ENCODE measurements at places on chromosomes 11 and 22.
A peak's percentile ranks its signal among the peaks of the same experiment; 100 is the strongest.

DNA sequence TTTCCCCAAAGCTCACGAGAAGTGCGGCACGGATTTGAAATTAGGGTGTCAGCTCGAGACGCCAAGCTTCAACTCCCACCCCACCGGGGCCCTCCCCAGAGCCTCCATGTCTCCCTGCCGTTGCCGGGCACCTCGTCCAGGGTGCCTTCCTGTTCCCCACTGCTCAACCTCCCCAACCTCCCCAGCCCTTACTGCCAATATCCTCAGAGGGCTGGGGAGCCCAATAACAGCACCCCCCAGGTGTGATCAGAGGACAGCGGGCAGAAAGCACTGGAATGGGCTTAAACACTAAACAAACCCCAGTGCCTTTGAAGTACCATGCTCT, 1336.4 kb downstream of the TBC1D22A start:
- no peak for DNase-seq

DNA sequence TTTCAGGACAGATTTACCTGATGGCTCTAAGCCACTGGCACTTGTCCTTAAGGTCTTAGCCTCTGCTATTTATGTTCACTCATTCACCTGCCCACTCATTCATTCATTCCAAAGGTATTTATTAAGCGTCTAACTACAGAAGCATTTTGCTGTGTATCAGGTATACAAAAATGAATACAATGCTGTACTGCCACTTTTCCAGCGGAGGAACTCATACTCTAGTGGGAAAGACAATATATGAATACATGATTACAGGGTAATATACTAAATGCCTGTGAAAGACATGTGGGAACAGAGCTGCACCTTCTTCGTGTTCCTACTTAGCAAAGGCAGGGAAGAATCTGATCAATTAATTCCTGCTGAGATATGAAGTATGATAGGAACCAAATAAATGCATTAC, 43.7 kb downstream of the CLMP start:
- no peak for DNase-seq

GRCh38 chr11:31912808-31913207, 101.7 kb upstream of the PAX6 start:
- no peak for DNase-seq

- DNase-seq, result no peak
Observed at GRCh38 chr11:132314911-132315455, 944.6 kb downstream of the NTM start.

DNA sequence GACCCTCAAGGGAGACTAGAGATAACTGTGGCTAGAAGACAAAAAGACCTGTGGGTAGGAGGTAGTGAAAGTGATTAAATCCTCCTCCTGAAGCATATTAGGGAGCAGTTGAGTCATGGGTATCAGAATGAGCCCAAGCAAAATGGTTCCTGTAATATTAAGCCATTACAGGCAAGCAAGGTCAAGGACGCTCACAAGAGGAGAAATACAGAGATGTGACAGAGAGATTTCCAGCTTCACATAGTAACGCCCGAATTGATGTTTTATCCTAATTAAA, 77.7 kb downstream of the FAM76B start:
- no peak for DNase-seq

GRCh38 chr22:39289975-39290720, 29.3 kb downstream of the RPL3 start:
- DNase-seq, result no peak

GRCh38 chr22:17436382-17436980, 67.2 kb downstream of the CECR2 start:
- peak; percentile 76 for DNase-seq

GRCh38 chr11:118572981-118573550, 857 bp downstream of the ARCN1 start:
- DNase-seq, result no peak

DNA sequence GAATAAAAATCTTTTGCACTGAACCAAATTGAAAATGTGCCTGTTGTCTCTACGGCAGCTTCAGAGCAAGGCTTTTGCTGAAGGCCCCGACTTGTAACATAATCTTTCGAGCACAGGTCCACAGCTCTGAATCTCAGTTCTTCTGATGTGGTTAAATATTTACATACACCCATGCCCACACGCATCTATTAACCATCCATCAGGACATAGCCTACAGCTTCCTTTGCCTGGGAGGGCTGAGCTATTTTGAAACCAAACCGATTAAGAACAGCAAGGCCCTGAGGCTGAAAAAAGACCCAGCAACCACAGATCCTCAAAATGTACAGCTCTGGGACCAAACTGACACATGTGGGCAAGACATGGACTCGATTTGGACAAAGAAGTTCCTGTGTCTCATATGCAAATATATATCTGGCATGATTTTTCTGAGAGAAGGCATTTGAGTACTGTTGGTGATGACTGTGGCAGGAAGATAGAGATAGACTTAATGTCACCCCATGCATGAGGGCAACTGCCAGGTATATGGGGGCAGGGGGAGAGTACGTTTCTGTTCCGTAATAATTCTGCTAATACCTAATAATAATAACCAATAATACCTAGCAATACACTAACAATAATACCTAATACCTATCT, 322.7 kb upstream of the PLET1 start:
- DNase-seq, result no peak

- no peak for DNase-seq
Observed at GRCh38 chr22:27474711-27475547, 326.6 kb downstream of the MN1 start.

DNA sequence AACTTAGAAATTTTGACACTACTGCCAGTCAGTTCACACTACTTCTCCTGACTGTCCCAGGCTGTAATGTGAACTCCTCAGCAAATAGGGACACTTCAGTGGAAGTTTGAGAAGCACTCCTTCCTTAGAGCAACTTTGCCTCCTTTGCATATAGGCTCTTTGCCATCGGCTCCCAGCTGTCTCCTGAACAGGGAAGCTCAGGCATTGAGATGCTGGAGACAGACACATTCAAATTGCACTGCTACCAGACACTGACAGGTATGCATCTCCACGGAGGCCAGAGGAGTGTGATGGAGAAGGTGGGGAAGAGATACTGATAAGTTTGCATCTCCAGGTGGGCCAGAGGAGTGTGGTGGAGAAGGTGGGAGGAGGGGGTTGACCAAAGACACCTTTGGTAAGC, 1.4 kb downstream of the TRAPPC4 start:
- DNase-seq, result no peak

- DNase-seq, result no peak
Observed at GRCh38 chr22:46001426-46002106, 24.6 kb upstream of the WNT7B start.

DNA sequence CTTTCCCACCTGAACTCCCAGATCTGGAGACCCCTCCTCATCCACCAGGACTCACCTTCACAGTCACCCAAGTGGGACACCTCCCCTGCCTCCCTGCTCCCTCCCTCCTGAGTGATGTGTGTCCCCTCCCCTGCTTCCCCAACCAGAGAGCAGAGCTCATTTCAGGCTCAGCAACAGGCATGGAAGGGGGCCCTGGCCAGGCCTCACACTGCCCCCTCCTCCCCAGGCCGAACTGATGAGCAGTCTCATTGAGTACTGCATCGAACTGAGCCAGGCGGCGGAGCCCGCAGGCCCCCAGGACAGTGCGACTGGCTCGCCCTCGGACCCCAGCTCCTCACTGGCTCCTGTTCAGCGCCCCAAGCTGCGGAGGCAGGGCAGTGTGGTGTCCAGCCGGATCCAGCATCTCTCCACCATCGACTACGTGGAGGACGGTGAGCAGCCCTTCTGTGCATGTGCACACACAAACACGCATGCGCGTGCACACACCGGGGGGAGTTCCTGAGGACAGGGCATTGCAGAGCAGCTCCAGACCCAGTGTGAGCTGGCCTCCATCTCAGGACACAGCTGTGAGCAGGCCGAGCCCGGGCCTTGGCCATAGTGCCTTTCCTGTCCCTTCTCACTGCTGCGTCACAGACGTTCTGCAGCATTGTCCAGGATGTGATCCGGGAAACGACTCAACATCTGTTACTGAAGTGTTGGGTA, 17.8 kb upstream of the NEAT1 start:
- DNase-seq, result no peak

DNA sequence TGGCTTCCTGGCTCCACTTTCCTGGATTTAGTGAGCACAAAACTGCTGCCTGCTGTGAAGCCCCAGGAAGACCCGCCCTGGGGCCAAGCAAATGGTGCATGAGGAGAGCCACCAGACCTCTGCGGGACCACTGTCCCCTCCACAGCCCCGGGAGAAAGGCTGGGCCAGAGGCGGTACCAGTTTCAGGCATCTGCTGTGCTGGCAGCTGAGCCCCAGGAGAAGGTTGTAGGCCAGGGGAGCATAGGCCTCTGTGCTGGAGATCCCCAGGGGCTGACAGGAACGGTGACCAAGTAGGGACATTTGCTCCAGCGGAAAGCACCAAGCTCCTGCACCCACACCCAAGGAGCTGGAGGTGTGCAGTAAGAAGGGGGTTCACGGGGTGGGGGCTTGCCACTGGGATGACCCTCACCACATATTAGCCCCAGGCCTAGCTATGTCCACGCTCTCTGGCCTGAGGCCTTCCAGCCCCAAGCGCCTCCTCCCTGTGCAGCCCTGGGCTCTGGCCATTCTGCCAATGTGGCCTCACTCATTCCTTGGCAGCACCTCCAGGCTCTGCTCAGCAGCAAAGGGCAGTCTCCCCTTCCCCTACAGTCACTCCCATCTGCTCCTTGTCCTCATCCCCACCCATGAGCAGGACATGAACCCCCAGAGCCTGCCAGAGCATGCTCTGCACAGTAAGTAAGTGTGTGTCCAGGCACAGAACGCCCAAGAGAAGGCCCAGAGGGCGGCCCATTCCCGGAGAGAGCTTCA, 24.0 kb upstream of the COMT start:
- DNase-seq, result no peak

DNA sequence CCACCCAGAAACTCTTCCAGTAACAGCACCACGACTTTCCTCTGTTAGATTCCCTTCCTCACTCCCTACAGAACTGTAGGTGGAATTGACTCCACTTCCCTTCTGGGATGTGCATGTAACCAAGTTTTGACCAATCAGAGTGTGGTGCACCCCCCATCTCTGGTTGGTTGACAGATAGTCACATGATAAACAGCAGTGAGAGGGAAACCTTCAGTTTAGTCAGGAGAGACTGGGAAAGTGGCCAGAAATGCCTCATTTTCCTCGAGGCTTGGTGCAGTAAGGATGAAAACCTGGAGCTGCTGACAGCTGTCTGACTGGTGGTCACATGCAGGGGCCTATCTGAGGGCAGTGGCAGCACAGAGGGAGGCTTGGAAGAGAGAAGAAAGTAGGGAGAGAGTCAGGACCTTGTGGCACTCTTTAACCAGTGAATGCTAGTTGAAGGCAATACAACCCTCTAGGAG, 67.3 kb upstream of the GRK3 start:
- DNase-seq, result no peak

GRCh38 chr11:119484741-119485605, 62.0 kb upstream of the THY1 start:
- no peak for DNase-seq

- no peak for DNase-seq
Observed at GRCh38 chr11:78869293-78869692, 294.6 kb upstream of the NARS2 start.

- DNase-seq, result no peak
Observed at GRCh38 chr11:86781546-86781945, 18.8 kb upstream of the PRSS23 start.

DNA sequence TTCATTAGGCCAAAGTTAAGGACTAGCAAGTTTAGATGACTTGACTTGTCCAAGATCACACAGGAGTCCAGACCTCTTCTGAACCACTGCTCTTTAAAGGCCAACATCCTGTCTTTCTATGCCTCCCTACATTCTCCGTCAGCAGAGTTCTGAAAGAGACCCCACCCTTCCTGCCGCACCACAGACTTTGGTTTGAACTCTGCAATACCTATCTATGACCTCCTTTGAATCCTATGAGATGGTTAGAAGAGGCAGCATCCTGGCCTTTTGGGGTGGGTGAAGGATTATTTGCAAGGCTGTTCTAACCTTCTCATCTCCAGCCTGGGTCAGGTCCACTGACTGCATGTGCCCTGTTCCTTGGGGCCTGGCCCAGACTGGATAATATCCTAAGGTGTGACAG, 4.3 kb upstream of the RRM1 start:
- DNase-seq, result no peak

DNA sequence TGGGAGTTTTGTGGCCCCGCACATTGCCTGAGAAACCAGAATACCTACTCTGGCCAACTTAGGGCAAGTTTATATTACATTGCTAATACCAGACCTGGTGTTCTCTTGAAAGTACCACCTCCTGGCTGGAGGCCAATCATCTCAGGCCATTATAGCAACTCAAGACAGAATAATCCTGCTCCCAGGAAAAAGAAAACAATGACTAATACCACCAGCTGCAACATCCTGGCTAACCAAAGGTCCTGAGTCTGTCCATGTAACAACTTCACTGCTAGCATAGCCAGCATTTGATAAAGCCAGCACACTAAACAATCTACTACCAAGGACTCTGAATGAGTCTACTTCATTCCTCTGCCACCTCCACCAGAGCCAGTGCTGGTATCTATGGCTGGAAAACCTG, 1298.7 kb upstream of the CNTN5 start:
- no peak for DNase-seq

DNA sequence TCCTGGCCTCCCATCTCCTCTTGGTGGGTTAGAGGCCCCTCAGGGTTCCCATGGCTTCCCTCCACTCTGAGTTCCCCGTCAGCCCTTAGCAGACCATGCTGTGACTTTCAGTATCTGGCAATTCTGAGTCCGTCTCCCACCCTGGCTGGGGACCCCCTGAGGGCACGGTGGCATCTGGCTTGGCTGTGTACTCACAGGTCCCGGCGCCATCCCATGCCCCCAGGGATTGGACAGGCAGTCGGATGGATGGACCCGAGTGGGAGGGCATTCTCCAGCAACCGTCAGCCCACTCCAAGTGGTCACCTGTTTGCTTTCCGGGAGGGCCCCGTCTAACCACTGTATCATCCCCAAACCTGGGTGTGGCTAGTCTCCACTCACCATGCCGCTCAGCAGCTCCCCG, 24.0 kb upstream of the ABCC8 start:
- DNase-seq, result no peak

DNA sequence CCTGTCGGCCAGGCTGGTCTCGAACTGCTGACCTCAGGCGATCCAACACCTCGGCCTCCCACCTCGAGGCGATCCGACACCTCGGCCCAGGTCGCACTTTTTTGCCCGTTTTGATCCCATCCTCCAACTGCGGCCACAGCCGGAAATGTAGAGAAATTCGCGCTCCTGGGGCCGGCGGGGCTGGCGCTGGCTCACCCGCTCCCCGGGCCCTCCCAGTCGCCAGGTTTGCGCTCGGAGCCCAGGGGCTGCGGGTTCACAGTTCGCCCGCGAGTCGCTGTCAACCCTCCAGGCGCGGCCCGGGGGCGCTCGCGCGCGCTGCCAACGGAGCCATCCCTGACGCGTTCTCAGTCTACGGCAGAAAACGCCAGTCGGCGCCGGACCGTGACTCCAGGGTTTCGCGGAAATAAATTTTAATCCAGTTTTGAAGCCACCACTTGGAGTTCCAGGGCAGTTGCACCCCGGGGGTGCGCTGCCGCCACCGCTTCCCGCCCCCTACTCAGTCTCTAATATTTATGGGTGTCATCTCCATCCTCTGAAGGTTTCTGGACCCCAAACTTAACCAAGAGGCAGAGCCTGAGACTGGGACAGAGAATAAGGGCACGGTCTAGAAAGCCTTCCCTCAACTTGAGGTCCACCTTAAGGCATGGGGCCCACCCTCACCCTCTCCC, 1.5 kb upstream of the KLHDC7B start:
- peak; percentile 49 for DNase-seq
